ENCODE measurements at places on chromosomes 4 and X.
A peak's percentile ranks its signal among the peaks of the same experiment; 100 is the strongest.

- DNase-seq: no peak
Observed at GRCh38 chrX:46268412-46268811, 276.8 kb downstream of the ZNF674 start.

DNA sequence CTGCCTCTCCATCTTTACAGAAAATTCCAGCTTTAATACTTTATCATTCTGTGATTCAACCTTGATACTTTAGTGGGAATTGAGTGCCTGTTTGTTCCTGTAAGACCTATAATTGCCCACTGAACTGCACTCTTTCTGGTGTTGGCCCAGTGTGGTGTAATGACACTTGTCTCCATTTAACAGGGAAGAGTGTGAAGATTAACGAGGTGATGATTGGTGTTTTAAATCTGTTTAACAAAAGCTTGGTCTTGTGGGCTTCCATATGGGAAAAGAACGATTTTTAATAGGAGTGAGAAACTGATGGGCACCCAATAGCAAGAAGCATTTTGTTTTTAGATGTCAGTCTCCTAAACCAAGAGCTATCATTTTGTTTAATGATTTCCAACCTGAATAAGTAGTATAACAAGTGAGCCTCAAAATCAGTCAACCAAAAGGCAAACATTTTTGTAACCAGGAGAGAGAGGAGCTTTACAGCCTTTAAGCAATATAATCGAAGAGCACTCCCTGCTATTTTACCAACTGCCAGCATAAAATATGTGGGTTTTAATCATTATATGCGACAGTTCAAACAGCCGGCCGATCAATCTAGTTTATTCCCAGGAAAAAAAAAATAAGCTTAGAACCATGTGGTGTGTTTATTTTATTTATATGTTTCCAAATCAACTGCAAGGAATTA lies 50.2 kb downstream of the SUPT20HL1 start:
- DNase-seq: no peak

GRCh38 chrX:136780241-136780640 lies 491 bp downstream of the ARHGEF6 start:
- DNase-seq: no peak

- no peak for DNase-seq
Observed at GRCh38 chrX:137425273-137425902, 140.5 kb upstream of the ZIC3 start.

DNA sequence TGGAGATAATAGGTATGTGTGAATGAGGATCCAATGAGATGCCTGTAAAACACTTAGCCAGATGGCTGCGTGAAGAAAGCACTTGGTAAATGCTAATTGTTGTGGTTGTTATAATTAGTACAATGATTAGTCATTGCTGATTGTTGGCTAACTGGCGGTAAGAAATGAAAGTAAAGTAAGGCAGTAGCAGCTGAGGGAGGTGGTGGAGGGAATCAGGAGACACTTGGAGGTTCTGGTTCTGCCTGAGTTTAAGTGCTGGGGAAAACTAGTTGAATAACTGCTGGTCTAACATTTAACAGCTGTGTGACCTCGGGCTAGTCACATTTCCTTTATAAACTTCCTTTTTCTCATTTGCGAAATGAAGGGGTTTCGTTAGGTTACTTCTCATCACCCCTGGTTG lies 30.9 kb downstream of the CD38 start:
- DNase-seq: peak; percentile 12

- no peak for DNase-seq
Observed at GRCh38 chr4:31193521-31193920, 473.4 kb downstream of the PCDH7 start.

- no peak for DNase-seq
Observed at GRCh38 chrX:108892501-108892900, 156.1 kb upstream of the IRS4 start.

GRCh38 chrX:136322064-136322463 lies 21.3 kb downstream of the ADGRG4 start:
- DNase-seq: no peak

- no peak for DNase-seq
Observed at GRCh38 chrX:132367984-132368383, 120.9 kb downstream of the MBNL3 start.

GRCh38 chr4:126899331-126899801 lies 733.4 kb upstream of the INTU start:
- DNase-seq: no peak

DNA sequence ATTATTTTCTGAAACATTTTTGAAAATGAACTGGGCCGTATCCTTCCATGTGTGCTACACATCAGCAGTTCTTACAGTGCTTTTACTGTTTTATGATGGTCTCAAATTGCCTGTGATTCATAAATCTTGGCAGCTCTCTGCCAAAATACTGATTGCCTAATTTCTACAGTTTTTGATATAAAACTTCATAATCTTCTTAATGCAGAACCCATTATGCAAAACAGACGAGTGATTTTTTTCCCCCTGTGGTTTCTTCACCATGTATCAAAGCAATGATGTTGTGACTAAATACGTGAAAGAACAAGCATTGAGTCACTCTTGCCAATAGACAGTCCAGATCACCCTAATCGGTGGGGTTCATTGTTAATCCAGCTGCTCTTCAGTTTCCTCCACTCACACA lies 156.4 kb upstream of the WDR1 start:
- no peak for DNase-seq

DNA sequence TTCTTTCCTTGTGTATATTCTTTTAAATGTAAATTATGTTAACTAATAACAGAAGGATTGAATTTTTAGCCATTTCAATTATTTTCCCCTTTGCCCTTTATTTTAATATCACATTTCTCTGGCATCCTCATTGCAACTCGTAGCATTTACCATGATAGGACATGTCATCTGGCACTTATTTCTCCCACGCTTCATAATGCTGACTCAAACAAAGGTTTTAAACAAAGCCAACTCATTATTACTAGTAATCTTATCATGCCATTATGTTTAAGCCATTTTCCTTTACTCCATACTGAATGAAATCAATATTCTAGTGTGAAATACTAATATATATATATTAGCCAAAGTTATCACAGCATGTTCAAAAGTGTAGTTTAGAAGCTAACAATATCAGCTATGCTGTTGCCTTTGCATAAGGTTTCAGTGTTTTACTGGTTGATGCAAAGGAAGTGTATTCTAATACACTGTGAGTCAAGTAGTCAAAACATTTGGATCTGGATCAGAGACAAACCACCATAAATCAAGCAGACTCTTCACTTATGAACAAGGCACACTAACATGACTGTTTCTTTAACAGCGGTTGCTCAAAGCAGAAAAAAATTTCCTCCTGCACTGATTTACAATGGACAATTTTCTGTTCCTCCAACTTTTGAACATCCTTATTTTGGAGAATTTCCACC lies 281.6 kb downstream of the SLC7A11 start:
- DNase-seq: no peak

DNA sequence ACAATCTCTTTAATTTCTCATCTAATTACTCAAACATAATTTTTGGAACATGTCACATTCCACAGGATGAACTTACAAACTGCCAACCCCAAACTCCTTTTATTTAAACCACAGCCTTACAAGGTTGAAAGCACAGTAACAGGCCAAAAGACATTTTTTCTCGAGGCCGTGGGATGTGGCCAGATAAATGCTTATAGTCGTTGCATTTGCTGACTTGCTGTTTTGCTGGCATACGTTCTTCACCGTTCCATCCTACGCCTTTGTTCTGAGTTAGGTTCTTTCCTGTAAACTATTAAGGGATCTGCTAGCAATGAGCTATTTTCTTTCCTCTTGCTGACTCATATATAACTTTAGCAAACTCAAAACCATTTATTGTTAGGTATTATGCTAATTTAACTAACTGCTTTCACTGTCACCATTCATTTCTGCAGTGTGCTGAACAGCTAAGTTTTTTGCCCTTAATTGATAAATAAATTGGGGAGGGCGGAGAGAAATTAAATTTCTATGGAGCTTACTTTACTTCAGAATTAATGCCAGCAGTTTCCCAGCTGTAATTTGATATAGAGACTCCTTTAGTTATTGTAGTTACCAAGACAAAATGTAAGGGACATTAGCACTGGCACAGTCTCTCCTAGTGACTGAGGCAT lies 135.1 kb upstream of the PACRGL start:
- DNase-seq: no peak

- no peak for DNase-seq
Observed at GRCh38 chrX:148926371-148926770, 426.0 kb downstream of the AFF2 start.

DNA sequence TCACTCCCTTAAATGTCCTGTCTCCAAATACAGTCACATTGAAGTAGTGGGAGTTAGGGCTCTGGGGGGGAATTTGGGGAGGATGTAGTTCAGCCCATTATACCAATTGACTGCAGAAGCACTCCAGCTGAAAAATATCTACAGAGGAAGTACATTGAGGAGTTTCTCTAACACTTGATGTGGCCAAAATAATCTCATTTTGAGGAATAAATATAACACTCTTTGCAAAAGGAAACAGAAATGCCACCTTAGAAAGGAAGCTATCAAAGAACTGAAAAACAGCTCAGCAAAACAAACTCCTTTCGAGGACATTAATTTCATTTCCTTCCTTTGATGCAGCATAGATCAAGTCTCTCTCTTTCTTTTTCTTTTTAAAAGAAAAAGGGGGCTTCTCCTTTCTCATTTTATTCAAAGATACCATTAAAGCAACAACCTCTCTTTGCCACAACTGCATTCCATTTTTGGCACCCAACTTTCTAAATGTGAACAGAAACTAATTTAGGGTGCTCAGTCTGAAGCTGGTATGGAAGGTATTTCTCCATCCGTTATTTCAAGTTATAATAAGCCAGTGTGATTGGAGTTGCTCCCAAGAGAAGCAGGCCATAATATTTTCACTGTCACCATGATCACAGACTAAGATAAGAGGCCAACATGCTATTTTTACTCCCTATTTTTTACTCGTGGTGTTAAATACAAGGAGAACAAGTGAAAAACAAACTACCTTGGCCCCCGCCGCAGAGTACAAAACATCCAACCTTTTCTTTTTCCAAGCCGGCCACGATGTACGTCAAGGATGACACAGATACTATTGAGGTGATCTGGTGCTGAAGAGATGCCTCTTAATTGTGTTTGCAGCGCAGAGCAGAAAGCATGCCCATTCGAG lies 230.4 kb upstream of the GATB start:
- no peak for DNase-seq

- DNase-seq: no peak
Observed at GRCh38 chr4:142718981-142719380, 127.1 kb downstream of the INPP4B start.

- DNase-seq: no peak
Observed at GRCh38 chr4:14168919-14169318, 541.4 kb upstream of the BOD1L1 start.

- DNase-seq: no peak
Observed at GRCh38 chr4:2804449-2804972, 11.6 kb downstream of the SH3BP2 start.

DNA sequence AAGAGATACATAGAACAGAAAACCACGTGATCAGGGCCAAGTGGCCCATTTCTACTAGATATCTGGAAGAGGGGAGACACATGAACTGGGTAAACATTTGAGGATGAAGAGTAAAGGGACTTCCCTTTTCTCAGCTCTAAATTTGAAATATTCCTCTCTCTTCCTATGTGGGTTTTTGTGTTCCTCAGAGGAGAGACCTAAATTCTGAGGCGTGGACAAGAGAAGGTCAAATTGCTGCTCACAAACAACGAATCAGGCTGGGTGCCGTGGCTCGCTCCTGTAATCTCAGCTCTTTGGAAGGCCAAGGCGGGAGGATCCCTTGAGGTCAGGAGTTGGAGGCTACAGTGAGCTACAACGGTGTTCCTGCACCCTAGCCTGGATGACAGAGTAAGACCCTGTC lies 216.0 kb downstream of the PTTG2 start:
- DNase-seq: no peak

GRCh38 chrX:97936296-97936695 lies 1052.6 kb downstream of the RPA4 start:
- no peak for DNase-seq

DNA sequence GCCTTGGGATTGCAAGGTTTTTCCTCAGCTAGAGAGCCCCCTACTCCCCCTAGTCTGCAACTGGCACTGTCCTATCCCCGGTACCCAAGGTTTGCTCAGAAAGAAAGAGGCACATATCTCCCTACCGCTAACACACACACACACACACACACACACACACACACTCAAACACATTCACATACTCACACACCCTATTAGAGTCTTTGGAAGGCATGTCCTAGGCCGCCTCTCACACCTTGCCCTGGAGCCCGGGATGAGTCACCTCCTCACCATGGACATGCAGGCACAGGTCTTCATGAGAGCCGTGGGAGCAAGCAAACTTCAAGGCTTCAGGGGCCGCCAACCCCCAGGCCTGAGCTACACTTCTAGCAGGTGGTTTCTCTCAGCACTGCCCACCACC lies 49.2 kb downstream of the PJA1 start:
- DNase-seq: no peak

GRCh38 chr4:42531341-42532030 lies 125.4 kb downstream of the ATP8A1 start:
- no peak for DNase-seq

DNA sequence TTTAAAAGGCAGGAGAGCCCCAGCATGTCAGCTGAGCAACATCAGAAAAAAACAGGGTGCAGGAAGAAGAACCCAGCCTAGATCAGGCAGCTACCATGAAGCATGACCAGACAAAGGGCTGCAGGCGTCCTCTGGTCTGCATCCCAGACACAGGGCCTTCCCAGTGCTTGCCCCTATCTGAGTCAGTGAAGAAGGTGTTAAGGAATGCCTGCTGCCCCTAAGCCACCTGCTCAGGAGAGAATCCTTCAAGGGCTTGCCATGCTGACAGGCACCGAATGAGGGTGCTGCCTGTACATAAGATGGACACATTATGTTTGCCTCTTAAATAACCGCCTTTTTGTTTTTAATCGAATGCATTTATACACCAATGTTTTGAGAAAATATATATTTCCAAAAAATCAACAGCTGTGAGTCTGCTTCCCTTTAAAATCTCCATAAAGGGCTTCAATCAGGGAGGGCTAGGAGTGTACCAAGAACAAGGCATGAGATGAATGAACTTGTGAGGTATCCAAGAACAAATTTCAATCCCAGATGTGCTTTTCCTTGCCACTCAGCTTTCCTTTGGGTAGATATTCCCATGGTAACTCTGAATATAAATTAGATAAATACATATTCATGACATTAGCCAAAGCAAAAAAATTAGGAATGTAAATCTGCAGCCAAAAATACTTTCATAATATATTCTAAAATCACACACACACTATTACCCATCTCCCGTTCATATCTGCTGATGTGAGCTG lies 85.1 kb downstream of the SLC9A7 start:
- no peak for DNase-seq
